Hindlimb muscle (tissue), 1 donor: ENCODE measurements at places on chromosomes 11 and 22.

GRCh38 chr22:20918663-20919218, 1.5 kb downstream of the CRKL start:
- DNase-seq: no peak

- DNase-seq: no peak
Measured at GRCh38 chr11:2661173-2662023, 38.4 kb downstream of the KCNQ1OT1 start.

DNA sequence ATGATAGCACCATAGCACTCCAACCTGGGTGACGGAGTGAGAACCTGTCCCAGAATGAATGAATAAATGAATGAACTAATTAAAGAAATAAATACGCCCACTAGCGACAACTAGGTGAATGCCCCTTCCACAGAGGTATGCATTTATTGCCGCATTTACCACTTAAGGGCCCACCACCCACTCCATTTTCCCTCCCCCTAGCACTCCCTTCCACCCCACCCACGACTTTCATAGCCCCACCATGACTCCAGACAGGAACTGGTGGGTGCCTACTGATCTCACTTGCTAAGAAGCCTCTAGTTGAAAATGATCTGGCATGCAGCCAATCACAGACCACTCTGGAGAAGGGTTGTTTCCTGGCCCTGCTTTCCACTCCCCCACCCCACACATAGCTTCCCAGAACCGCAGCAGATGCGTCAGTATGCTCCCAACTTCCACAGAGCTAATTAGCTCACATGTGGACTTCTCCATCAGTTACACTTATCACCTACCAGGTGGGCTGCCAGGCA, 167.6 kb downstream of the WT1 start:
- no peak for DNase-seq

- DNase-seq: no peak
Measured at GRCh38 chr11:1751531-1751921, 1.1 kb upstream of the IFITM10 start.

- no peak for DNase-seq
Measured at GRCh38 chr11:86515297-86516094, 140.8 kb downstream of the CCDC81 start.

DNA sequence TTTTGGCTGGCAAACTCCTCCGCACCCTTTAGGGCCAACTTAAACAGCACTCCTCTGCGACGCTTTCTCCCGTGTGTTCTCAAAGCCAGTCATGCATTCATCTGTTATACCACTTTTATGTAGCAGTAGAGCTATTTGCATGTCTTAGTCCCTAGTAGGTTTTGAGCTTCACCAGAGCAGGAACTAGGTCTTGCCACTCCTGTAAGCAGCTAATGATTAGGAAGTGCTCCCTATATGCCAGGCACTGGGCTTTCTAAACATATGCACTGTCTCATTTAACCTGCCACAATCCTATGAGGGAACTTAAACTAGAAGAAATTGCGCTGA, 180.8 kb downstream of the DBX1 start:
- no peak for DNase-seq

- DNase-seq: no peak
Measured at GRCh38 chr11:14972581-14973495, 687 bp upstream of the CALCA start.

- DNase-seq: no peak
Measured at GRCh38 chr22:24706054-24706453, 68.5 kb downstream of the PIWIL3 start.

DNA sequence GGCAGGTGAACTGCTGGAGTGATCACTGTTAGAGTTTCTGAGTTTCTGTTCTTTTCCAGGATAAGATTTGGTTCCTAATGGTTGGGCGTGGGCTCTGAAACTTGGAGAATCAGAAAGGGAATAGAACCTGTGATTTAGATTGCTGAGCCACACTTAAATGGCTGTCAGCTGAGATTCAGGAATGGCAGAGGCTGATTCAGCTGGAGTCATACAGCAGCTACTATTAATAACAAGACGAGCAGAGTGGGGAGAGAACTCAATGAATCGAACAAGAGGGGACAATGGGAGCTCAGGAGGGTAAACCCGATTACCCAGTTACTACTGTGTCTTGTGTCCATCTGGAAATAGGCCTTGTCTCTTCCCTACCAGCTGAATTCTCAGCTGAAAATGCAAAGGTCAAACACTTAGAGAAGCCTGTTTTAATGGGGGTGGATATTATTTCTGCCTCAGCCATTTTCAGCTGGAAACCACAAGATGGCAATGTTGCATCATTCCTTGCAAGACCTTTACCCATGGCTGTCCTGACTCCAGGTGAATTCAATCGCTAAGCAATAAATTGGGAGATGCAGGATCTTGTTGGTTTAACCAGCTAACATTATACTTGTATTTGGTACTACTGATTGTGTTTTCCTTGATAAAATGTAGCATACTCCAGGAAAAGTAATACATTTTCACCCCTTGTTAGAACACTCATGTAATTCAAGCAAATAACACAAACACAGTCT, 104.5 kb upstream of the RAG2 start:
- DNase-seq: peak; percentile 65

DNA sequence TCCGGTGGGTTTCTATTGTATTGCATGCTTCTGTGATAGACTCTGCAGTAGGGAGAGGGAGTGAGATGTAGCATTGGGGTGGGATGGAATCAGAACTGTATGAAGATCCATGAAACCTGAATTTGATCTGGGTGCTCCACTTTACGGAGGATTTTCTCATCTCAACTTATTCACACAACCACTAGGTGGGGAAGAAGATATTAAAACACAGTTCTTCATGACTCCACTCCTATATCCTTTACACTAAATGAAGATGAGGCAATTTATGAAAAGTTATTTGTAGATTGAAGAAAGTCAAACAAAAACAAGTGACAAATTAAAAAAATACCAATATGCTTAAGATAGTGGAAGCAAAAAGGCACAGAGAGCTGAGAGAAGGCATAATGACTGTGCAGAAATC, 92.6 kb upstream of the PDGFD start:
- no peak for DNase-seq

- no peak for DNase-seq
Measured at GRCh38 chr22:46127556-46127955, 22.8 kb upstream of the PPARA start.

DNA sequence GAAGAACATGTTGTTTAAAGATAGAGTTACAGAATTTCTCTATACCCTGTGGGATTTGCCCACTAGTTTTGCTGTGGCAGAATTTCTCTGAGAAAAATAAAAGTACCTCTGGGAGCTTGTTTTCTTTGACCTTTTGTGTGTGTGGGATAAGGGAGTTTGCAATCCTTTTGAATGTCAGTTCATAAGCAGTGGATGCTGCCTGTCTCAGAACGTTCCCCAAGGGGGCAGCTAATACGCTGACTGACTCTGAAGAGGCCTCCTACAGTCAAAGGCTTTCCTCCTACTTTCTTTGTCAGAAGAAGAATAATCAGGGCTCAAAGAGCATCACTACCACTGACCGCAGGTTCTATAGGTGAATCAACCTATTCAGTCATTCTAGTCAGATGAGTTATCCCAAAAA, 140.6 kb downstream of the AASDHPPT start:
- DNase-seq: no peak

GRCh38 chr11:2870460-2870859, 15.1 kb downstream of the CDKN1C start:
- DNase-seq: no peak

DNA sequence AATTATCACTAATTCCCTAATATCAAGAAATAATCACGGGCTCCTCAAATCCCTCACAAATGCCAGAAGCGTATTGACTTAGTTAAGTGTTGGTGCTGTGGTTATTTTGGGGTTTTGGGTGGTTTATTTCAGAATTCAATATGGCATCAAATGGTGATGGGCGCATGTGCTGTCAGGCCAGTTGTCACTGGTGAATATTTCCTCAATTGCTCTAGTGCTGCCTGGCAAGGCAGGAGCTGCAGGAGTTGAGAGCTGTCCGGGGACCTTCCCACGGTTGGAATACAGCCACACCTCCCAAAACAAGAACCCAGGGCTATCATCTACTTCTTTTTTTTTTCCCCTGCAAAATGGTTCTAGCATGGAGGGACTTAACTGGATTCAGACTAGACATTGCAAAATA, 10.3 kb downstream of the IGLL5 start:
- no peak for DNase-seq

GRCh38 chr22:17281026-17281425, 61.8 kb upstream of the ADA2 start:
- no peak for DNase-seq

DNA sequence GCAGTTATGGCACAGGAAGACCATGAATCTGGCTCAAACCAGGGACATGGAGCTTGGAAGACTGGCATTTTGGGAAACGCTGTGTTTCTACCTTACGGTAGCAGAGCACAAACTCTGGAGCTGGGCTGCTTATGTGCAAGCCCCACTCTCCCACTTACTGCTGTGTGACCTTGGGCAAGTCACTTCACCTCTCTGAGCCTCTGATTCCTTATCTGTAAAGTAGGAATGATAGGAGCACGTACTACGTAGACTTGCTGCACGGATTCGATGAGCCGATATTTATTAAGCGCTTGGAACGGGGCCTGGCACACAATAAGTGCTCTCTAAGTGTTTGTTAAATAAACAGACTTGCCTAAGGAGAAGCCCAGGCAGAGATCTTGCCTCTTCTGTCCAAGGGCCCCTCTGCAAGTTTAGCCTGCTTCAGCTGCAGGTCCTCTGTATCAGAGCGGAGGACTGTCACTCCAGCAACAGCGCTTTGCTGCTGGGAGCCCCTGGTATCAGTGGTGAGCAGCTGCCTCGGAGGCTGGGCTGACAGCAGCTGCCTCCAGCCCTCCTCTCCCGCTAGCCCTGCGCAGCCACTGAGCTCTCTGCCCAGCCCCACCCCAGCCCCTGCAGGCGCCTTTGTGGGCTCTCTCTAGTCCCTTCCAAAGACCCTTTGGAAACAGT, 96.9 kb upstream of the ANO1 start:
- no peak for DNase-seq

DNA sequence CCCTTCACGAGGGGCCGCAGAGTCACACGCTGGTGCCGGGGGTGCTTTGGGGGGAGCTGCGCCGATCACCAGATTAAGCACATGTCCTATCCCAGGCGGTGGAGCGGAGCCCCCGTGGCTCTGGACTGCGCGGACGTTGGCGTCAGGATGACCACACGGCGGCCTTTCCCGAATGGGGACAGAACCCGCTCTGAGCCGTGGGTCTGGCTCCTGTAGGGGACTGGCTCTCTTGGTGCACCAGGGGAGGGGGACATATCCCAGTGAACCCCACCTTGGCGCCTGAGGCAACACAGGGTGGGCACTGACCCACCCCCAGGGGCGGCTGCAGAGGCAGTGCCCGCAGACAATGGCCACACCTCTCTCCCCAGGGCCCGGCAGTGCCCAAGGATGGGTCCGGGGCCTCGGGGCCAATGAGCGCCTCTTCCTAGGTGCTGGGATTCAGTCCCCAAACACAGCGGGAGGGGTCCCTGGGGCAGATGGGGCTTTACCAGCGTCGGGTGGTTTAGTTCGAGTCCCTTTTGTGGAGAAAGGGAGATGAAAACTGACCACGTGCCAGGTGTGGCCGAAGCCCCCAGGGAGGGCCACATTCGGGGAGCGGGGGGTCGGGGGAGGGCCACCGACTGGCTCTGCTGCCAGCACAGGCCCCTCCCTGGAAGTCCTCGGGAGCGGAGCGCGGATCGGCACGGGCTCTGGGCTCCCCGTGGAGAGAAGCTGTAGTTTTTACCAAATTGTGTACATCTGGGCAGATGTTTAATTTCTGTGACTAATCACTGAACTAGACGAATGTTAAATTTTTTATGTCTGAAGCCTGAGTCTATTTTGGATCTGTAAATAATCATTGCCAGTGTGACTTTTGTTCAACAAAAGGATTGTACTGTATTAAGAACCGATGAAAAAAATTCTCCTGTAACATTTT, 58.9 kb downstream of the GRAMD4 start:
- no peak for DNase-seq

DNA sequence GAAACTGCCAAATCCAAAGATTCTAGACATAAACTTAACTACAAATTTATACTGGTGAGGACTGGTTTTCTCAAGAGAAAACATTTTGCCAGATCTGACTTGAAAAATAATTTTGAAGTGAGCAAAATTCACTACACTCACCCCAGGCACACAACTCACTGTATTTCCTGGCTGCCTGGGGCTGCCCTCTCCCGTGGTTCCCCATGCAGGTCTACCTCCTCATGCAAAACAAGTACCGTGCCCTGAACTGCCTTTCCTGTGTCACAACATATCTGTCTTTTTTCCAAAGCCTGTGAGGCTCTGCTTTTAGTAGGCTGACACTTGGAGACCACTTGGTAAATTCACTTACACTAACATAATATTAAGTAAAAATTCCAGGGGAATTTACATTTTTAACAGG, 76.4 kb downstream of the LIF start:
- no peak for DNase-seq

GRCh38 chr11:67033661-67034166, 10.8 kb downstream of the SYT12 start:
- no peak for DNase-seq

DNA sequence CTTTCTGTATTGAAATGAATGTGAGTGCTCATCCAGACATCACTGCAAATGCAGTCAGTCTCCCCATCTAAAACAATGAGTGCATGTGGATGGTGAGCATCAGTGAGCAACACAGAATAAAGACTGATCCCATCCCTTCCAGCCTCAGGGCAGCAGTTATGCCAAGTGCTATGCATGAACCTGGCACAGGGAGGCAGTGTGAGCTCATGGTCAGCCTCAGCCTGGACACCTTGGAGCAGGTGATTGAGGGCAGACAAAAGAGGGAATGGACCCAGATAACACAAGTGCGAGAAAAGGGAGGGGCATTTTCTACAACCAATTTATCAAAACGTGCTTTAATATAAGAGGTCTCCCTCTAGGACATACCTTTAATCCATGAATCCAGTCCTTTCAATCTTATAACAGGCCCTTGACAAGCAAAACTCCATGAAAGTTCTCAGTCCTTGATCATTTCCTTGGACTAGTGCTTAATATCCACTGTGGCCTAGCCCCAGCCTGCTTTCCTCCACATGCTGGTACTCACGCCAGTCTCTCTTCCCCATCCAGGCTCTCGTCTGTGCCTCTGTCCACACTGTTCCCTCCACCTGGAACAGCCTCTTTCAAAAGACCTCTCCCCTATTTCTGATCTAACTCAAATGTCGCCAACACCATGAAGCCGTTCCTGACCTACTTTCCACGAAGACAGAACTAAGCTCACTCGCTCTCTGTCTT, 50.5 kb upstream of the LRRC55 start:
- DNase-seq: no peak

DNA sequence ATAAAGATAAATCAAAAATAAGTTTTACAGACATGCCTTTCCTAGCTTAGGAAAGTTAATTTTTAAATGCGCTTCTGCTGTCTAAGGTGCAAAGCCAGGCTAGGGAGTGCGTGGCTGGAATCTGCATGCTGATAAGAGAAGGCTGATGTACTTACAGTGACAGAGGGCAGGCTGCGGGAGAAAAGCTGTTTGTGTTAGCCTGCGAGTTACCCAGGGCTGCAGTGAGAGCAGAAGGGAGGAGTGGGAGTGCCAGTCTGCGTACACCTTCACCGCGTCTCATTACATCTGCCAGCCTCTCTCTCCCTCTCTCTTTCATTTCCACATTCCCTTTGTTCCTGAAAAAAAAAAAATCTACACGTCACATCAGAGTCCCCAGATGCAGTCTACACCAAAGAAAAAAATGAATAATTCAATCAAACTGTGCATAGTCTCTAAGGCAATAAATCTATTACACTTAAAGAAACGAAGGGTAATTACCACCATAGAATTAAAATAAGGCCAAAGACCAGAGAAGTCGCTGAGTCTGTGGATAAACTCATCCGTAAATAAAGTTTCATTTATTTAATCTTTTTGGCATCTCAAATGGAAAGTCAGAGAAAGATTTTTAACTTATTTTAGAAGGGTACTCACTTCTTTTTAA, 126.4 kb upstream of the C11orf58 start:
- peak; percentile 18 for DNase-seq
